ENCODE measurements at places on chromosomes 7 and 10.

GRCh38 chr7:88347517-88347916, 40.8 kb upstream of the STEAP4 start:
- no peak for DNase-seq

GRCh38 chr10:82817676-82818422, 942.9 kb downstream of the NRG3 start:
- no peak for DNase-seq

- no peak for DNase-seq
These were observed 552.2 kb upstream of the ANKRD30A start for GRCh38 chr10:36573246-36573645.

GRCh38 chr10:122468926-122469781, 7.8 kb downstream of the HTRA1 start:
- no peak for DNase-seq

DNA sequence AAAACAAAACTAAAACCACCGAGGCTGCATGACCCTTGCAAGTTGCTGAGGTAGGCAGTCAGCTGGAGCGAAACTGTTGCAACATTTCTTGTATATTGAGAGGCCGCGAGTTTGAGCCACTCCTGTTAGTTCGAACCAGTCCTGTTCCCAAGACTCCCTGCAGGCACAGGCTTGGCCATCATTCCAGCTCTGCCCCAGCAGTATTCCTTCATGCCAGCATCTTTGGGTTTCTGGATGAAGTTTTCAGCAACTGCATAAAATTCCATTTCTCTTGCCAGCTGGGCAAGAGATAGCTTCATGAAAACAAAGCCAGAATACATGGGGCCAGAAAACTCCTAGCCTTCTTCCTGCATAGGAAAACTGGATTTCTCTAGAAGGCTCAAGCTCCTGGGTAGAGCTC, 207.6 kb downstream of the FRMD4A start:
- no peak for DNase-seq

DNA sequence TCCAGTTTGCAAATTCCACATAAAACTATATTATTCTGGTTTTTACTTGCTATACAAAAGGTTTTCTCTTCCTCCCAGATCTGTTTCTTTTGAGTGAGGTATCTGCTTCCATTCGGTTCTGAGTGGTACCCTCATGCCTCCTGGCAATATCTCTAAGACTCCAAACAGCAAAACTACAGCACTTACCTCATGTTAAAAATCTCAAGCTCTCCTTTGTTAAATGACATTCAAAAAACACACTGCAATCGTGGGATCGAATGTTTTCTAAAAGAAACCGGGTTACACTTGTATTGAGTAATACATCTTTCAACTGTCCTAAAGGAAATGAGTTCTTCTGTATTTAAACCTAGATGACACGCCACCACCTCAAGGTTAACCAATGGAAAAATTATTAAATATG, 11.1 kb downstream of the YWHAG start:
- no peak for DNase-seq

DNA sequence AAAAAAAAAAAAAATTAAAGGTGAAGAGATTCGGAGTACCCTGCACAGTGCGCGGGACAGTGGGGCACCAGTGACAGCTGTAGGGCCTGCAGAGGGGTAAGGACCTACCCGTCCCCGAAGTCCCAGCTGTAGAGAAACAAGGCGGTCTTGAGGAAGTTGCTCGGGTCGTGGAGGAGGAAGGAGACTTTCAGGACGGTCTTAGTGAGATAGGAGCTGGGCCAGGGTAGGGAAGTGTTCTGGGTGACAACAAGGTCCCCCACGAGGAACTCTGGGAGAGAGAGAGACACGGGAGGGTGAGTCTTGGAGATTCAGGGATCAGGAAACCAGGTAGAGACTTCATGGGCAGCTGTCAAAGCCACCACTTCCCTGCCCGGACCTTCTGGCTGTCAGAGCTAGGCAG, 9.7 kb downstream of the TMEM130 start:
- DNase-seq, result no peak

GRCh38 chr10:45204954-45205775, 110.2 kb downstream of the OR13A1 start:
- DNase-seq, result no peak

- no peak for DNase-seq
These were observed 481.0 kb downstream of the TNS3 start for GRCh38 chr7:47100817-47101435.

GRCh38 chr7:90271753-90272152, 26.8 kb downstream of the CFAP69 start:
- no peak for DNase-seq

GRCh38 chr7:35405461-35405860, 151.6 kb upstream of the TBX20 start:
- no peak for DNase-seq

DNA sequence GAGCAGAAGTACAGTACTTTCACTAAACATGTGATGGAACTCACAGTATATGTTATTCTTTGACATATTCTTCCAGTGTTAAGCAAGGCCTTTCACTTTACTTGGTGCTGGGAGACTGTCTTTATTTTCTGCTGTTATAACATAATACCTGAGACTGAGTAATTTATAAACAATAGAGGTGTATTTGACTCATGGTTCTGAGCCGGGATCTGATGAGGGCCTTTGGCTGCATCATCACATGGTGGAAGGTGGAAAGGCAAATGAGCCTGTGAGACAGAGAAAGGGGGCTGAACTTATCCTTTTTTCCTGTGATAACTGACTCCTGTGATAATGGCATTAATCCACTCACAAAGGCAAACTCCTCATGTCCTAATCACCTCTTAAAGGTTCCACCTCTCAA, 1.4 kb downstream of the SUPV3L1 start:
- DNase-seq, result no peak

- DNase-seq, result no peak
These were observed 77.7 kb downstream of the CDCA7L start for GRCh38 chr7:21867816-21868575.

GRCh38 chr10:75451831-75452230, 20.4 kb downstream of the LRMDA start:
- DNase-seq, result no peak

GRCh38 chr10:24205821-24206220, 3.1 kb upstream of the KIAA1217 start:
- DNase-seq, result no peak

DNA sequence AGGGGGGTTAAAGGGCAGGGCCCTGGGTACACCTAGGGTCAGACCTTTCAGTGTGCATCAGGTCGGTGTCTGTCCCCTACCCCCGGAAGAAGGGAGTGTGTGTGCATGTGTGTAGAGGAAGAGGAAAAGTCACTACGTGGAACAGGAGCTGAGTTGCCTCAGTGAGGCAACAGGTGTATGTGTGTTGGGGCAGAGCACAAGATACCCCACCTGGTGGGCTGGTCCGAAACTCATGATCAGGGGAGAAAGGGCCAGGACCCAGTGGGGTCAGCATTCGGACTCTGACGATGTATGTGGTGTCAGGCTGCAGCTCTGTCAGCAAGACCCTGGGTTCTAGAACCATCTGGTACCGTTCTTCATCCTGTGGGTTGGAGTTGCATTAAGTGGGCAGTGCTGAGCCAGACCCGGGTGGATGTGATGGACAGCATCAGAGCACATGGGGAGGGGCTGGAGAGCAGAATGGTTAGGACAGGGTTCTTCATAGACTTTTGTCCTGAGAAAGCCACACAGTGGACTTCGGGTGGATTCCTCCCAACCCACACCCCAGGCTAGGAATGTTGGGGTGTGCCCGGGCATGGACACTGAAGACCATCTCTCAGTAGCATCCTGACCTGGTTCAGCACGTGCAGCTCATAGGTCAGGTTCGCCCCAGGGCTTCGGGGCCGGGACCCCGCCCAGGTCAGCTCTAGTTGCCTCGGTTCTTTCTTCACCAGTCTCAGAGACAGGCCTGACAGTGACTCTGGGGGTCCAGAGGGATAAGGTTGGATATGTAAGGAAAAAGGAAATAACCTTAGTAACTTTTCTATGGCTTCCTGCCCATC, 10.7 kb downstream of the EPHA1 start:
- no peak for DNase-seq

GRCh38 chr7:27695096-27695495, 32.4 kb upstream of the HIBADH start:
- DNase-seq, result no peak

GRCh38 chr7:97204821-97205220, 87.3 kb downstream of the SDHAF3 start:
- no peak for DNase-seq

DNA sequence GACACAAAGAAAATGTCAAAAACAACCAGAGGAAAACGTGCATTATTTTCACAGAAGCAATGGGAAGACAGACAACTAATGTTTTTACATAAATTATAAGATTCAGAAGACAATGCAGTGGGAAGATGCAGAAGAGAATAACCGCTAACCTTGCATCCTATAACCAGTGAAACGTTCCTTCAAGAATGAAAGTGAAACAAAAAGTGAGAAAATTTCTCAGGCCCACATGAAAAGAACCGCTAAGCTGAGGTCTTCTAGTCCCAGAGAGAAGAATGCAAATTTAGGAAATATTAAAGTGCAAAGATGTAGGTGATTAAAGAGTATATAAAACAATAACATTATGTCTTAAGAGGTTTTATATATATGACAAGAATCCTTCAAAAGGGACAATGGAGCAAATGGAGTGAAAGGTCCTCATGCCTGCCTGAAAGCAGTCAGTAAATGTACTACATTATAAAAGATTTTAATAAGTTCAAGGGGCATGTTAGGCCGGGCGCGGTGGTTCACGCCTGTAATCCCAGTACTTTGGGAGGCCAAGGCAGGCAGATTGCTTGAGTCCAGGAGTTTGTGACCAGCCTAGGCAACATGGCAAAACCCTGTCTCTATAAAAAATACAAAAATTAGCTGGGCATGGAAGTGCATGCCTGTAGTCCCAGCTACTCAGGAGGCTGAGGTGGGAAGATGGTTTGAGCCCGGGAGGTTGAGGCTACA, 43.1 kb upstream of the DDC start:
- no peak for DNase-seq

GRCh38 chr7:138945154-138945553, 36.0 kb downstream of the KIAA1549 start:
- no peak for DNase-seq

- no peak for DNase-seq
These were observed 5.2 kb downstream of the ADCY1 start for GRCh38 chr7:45579391-45579801.

DNA sequence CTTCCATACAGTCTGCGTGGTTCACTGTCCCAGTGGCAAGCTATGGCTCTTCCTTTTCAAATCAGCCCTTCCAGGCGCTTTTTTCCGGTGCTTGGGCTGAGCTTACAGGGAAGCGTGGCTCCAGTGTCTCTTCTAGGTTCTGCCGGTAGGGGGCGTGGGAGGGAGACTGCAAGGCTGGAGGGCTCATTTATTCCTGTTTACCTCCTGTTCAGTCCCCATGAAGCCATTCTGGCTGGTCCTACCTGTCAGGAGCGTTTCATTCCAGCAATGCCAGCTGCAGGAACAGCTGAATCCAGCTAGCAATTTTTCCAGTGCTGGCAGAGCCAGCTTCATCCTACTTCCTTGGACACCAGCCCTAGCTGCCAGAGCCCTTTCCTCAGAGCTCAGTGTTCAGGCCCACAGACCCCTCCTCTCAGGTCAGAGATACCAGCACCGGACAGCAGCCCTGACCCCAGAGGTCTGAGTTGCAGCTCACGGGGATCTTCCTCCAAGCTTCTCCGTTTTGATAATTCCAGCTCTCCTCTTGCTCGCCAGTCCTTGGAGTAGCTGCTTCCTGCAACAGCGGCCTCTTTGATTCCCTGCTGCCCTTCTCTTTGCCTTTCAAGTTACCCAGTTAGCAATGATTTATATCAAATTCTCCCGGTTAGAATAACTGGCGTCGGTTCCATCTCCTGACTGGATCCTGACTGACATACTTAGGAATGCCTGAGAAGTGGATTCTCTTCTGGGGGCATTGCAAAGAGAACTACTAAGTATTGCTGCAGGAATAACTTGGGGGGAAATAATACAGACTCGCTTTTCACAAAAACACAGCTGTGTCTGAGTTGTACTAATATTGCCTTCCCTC, 129.8 kb downstream of the FRMD4A start:
- no peak for DNase-seq
